Astrocyte of the spinal cord (primary cell): ENCODE measurements at places on chromosomes 12 and 14.

DNA sequence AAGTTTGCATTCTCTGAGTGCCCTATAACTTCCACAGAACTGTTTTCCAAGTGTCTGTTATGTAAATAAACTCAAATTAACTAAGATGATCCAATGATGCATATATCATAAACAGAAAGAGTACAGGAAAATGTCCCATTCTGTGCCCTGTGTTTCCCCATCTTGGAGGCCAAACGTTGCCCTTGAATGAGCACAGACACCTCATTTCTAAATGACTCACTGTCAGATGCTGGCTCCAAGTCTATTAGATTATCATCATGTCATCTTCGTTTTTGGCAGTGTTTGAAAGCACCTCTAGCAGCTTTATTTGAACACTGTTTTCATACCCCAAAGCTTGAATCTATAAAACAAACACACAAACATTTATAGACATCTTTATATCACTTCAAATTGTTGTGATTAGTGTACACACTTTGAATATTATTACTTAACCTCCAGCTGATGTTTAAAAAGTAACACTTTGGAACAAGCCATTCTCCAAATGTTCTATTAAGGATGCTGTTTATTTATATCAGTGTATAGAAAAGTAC, 424.2 kb downstream of the NOVA1 start:
- DNase-seq: no peak

GRCh38 chr12:13851828-13852227, 129.6 kb downstream of the GRIN2B start:
- no peak for DNase-seq

DNA sequence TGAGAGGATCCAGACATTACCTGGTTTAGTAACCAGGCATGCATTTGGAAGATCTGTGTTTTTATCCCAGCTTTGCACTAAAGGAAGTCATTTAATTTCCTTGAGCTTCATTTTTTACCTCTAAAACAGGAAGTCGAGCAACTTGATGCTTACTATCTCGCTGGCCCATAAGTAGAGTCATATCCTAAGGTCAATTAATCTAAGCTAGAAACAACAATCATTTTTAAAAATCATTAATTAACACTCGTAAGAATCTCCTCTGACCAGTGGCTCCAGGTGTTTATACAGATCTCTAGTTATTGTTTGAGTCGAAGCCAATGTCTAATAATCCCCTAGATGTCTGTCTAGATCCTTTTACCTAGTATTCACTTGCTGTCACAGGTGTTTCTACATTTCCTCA, 355.8 kb upstream of the DCN start:
- no peak for DNase-seq

DNA sequence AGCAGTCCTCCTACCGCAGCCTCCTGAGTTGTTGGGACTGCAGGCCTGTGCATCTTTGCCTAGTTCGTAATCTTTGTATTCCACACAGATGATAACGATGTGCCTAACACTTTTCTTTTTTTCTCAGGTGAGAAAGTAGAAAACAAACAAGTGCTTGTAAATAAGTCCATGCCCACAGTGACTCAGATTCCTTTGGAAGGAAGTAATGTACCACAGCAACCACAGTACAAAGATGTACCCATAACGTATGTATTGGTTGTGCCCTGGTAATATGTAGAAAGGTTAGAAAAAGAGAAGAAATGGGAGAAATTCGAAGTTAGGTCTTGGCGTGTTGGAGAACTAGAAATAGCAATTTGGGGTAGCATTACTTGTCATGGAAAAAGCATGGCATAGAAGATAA, 101.6 kb downstream of the POLR3B start:
- no peak for DNase-seq

GRCh38 chr12:131386167-131386521, 324.7 kb upstream of the SFSWAP start:
- DNase-seq: no peak

DNA sequence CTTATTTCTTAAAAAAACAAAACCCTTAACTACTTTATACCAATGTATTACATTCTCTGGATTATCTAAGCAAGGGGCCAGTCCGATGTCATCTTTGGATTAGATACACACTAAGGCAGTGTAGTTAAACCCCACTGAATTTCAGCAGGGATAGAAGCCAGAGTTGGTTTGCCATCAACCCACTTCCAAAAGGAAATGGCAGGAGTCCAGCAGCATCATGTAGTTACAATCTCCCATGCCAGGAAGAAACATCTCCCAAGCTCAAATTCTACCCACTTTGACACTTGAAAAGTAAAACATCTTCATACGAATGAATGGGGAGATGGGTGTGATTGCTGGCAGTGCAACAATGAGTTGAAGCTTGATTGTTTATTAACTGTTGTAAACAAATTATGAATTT, 203.5 kb upstream of the PLXNC1 start:
- no peak for DNase-seq

DNA sequence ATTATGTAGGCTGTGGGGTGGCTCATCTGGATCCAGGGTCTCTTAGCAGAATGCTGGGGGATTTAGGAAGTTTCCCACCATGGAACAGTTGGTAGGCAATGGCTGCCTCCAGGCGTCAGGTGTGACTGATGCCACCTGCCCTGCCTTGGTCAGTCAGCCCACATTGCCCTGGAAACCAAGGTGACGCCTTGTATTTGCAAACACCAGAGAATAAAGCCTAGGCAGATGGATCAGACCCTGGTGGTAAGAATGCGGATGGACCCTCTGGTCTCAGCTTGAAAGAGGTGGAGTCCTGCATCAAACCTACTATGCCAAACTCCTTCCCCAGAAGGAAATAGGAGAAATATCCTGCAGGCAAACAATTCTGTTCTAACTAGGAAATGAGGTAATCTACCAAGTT, 38.2 kb downstream of the NCKAP5L start:
- no peak for DNase-seq

GRCh38 chr14:52267501-52268278, at the start of gene PTGDR:
PTGDR (plus strand) TSS chr14:52267698; CDS start chr14:52267815, 117 bp downstream.
- DNase-seq: peak; percentile 33
